Neural crest cell (in vitro differentiated cells): ENCODE measurements at places on chromosomes 1 and 21. TPM values are rescaled to one million over a fixed set of nuclear protein-coding genes. Genes with fewer than 3 reads are reported as not detected.

ZSCAN20 gene
- total RNA-seq = 6.9 and 7.0 TPM in 2 replicates

DNA sequence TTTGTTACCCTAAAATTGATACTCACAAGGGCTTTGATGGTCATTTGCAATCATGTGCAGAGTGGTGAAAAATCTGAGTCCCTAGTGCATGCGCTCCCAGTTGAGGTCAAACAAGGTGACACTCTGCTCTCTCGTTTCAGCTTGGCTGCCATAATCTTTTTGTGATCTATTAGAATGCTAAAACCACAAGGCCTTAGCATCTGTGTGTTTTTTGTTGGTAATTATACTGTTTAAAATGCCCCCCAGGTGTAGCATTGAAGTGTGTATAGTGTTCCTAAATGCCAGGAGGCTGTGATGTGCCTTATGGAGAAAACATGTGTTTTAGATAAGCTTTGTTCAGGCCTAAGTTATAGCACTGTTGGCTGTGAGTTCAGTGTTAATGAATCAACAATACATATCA lies 89.3 kb downstream of the PLD5 start:
- DNase-seq = no peak

GRCh38 chr1:101237229-101237837 lies 514 bp downstream of the S1PR1 start:
- no peak for DNase-seq

GRCh38 chr1:201145816-201146215 lies 8.5 kb downstream of the TMEM9 start:
- DNase-seq = no peak

- DNase-seq = no peak
Observed at GRCh38 chr1:214135886-214136285, 145.1 kb upstream of the SMYD2 start.

- no peak for DNase-seq
Observed at GRCh38 chr1:150553392-150554085, 4.3 kb downstream of the ADAMTSL4 start.

DNA sequence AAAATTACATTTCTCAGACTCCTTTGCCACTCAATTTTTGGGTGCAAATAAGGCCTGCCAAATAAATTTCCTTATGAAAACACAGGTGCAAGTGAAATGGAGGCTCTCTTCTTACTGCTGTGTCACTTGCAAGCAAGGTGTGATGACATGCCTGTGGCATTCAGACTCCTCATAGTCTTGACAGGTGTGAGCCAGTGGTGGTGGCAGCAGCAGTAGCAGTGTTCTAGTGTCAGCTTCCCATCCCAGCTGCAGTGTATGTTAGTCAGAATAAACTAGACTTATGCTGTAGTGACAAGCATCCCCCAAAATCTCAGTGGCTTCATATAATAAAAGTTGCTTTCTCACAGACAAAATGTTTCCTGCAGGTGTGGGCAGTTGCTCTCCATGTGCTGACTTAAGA lies 3.8 kb upstream of the EEIG2 start:
- DNase-seq = no peak

DNA sequence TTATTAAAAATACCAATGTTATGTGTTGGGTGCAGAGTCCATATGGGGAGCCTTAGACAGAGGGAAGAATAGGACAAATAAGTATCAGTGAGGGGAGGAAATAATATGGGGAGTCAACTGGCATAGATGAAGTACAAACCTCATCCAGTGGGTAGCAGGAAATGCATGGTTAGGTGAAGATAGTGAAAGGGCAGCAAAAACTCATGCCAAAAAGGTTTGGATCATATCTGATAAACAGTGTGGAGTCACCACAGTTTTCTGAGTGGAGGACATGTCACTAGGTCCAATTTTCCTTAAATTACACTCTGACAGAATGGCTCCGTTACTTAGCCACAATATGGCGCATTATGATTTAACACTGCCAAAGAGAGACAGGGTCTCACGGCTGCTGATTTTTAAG lies 10.3 kb downstream of the DUSP23 start:
- no peak for DNase-seq

GRCh38 chr1:201468501-201468843 lies 516 bp downstream of the PHLDA3 start:
- peak; percentile 31 for DNase-seq

DNA sequence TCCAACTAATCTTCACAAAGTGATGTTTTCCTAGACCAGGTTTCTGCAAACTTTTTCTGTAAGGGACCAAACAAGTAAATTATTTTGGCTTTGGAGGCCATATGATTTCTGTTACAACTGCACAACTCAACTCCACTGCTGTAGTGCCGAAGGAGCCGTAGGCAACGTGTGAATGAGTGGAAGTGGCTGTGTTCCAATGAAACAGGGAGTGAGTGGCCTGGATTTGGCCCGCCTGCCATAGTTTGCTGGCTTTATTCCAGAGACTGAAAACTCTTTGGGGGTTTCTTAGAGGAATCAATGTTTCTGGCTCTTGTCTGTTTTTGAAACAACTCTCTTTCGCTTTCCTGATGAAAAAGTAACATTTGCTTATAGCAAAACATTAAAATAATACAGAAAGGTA lies 12.6 kb upstream of the ACTL8 start:
- no peak for DNase-seq

PLEKHN1 gene
- total RNA-seq = not detected in 2 replicates

YBEY gene
- 23.0 and 23.1 TPM in 2 replicates for total RNA-seq

ANKRD65 gene
- total RNA-seq = 0.66 and 0.89 TPM in 2 replicates

GRCh38 chr1:149846042-149846441 lies 53.3 kb upstream of the BOLA1 start:
- no peak for DNase-seq

TMEM200B gene
- 3.7 and 3.8 TPM in 2 replicates for total RNA-seq

DNA sequence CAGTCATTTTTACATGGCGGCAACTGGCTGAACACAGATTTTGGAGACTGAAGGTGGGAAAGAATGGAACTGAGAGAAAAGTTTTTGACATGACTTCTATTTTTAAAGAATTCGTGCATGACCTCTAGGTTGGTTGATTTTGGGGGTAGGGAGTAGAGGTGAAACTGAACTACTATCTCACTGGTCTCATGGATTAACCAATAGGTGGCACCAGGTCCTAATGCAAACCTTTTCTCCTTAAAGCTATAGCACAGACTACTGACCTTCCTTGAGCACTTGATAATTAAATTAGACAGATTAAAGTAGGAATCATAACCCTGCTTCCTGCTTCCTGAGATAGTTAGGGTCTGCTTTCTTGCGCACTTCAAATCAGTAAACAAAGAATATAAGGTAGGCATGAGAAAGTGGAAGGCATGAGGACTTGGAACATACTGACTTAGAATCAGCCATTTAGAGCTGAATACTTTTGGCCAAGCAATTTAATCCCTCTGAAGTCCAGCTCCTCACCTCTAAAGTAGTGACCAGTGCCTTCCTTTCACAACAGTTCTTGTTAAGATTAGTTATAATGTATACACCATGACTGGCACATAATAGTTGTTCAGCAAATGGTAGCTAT lies 206.0 kb downstream of the CENPF start:
- no peak for DNase-seq

GRCh38 chr1:226967665-226968064 lies 27.6 kb downstream of the COQ8A start:
- no peak for DNase-seq

GRCh38 chr1:115647507-115647906 lies 5.7 kb downstream of the VANGL1 start:
- no peak for DNase-seq

- DNase-seq = no peak
Observed at GRCh38 chr21:15241997-15242736, 177.4 kb upstream of the NRIP1 start.

- DNase-seq = no peak
Observed at GRCh38 chr1:167627865-167628641, 2.0 kb upstream of the RCSD1 start.

DNA sequence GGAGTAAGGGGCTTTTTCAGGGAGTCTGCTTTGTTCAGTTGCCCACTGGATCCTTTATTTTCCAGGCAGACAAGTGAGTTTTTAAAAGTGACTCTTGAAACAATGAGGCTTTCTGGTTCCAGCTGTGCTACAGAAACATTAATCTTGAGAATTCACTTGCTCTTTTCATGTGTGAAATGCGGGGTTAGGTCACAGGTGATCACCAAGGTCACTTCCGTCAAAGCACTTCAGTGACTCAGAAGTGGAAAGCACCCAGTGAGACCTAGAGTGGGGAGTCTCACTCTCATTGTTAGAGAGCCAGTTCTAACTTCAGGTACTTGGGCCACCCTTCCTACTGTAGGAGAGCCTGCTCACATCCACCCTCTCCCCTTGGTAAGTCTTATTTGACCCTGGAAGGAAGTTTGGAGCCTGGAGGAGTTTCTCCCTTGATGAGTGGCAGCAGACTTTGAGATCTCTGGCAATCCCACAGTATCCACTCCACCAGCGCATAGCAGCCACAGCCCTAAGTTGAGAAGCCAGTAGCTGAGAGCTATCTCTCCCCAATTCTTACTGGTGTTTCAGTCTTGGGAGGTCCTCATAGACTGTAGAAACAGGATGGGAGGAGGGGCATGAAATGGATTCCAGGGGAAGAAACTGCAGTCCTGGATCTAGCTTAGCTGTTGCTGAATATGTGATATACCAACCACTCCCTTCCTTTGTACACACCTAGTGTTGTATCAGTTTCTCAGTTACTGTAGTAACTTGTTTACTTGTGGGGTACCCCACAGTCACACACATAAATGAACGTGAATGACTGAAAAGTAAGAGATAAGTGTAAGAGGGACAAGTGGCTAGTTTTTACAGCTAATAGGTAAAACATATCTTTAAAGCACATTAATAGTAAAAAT lies 3.1 kb downstream of the TACSTD2 start:
- no peak for DNase-seq

DNA sequence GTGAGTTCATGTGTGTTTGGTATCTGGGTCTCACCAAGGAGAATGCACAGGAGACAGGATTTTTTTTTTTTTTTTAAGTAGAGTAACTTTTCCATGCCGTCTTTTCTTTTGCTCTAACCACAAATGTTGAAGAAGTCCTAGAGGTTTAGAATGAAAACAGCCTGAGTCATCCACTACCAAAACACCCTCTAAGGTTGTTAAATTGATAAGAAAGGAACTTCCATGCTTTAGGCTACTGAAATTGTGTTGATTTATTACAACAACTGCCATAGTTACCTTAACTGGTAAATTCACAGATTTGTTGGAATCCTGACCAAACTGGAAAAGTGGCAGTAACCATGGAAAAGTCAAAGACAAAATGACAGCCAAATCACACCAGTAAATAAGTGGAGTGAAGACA lies 375.6 kb downstream of the AMY1C start:
- DNase-seq = no peak

- no peak for DNase-seq
Observed at GRCh38 chr1:234670967-234671626, 61.1 kb upstream of the IRF2BP2 start.

CFH gene
- not detected in 2 replicates for total RNA-seq

DNA sequence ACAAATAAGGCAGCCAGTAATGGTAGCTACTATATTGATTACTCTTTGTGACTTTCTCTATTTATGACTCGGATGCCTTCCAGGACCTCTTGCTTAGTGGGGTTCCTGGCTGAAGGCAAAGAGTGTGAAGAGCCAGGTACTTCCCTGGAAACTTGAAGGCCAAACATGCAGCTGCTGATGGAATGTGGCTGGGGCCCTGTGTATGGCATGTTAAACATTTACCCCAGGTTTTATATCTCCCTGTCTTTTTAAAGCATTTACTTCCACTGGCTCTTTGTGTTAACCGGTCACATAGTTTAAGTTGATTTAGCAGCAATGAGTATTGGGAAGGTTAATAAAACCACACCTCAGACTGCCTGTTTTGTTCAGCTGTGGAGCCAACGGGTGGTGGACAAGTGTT lies 45.7 kb upstream of the PAXBP1 start:
- DNase-seq = no peak

TRAPPC3 gene
- total RNA-seq = 48.6 and 52.8 TPM in 2 replicates

- DNase-seq = no peak
Observed at GRCh38 chr21:42203321-42203720, 15.6 kb upstream of the ABCG1 start.
